Activated CD4-positive, alpha-beta T cell treated with anti-CD3 and anti-CD28 coated beads, Interleukin-2, amount 10 ng/mL, durations not matched to agents 7 days and 5 days (primary cell): ENCODE measurements at places on chromosomes 1 and 21. TPM values are rescaled to one million over a fixed set of nuclear protein-coding genes. Genes with fewer than 3 reads are reported as not detected.

GRCh38 chr21:25313829-25314228, 293.5 kb downstream of the MRPL39 start:
- no peak for DNase-seq
- no peak overlapping the region for H3K4me3 ChIP-seq

- peaks cover 3% of the 10 kb centered on the region for H3K27me3 ChIP-seq
- no peak overlapping the region for H3K27ac ChIP-seq
- no peaks in the 10 kb centered on the region for H3K36me3 ChIP-seq
- no peaks in the 10 kb centered on the region for H3K4me1 ChIP-seq
Observed at GRCh38 chr21:37821786-37822450, 94.3 kb downstream of the KCNJ6 start.

The AMY1B gene
- not detected for total RNA-seq

DNA sequence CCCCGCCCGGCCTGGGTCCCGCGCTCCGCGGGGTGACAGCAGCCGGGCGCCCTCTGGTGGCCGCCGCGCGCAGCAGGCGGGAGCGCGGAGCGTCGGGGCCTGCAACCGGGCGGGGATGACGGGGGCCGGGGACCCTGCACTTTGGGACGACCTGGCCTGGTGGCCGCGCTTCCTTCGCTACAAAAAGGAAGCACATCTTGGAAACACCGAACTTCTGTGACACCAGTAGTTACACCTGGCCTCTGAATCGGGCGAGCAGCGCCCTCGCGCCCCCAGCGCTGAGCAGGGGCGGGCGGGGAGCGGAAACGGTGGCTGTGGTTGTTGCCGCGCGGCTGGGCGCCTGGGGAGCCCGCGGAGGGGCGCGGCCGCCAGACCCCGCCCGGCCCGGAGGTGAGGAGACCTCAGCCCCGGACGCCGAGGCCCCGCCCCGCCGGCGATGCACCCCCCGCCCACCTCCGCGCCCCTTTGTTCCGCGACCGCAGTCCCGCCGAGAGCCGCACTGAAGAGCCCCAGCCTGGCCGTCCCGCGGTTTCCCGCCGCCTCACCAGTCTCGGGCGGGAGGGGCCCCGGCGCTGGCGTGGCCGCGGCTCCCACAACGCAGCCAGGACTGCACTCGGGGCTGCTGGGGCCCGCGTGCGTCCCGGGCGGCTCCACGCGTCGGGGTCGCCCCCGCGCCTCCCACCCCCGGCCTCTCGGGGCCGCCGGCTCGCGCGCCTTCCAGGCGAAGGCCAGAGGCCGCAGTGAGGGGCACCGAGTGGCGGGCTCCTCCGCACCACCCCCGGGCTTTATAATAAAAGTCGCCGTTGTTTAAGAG, 59.3 kb downstream of the H3-3A start:
- no peaks in the 10 kb centered on the region for H3K36me3 ChIP-seq

The C1QTNF12 gene
- 1.2 TPM for total RNA-seq

The INKA2 gene
- total RNA-seq = 4.2 TPM
